ENCODE measurements at places on chromosomes 16 and 17. TPM values are rescaled to one million over a fixed set of nuclear protein-coding genes. Genes with fewer than 3 reads are reported as not detected.

The MYH13 gene
- not detected for total RNA-seq

DNA sequence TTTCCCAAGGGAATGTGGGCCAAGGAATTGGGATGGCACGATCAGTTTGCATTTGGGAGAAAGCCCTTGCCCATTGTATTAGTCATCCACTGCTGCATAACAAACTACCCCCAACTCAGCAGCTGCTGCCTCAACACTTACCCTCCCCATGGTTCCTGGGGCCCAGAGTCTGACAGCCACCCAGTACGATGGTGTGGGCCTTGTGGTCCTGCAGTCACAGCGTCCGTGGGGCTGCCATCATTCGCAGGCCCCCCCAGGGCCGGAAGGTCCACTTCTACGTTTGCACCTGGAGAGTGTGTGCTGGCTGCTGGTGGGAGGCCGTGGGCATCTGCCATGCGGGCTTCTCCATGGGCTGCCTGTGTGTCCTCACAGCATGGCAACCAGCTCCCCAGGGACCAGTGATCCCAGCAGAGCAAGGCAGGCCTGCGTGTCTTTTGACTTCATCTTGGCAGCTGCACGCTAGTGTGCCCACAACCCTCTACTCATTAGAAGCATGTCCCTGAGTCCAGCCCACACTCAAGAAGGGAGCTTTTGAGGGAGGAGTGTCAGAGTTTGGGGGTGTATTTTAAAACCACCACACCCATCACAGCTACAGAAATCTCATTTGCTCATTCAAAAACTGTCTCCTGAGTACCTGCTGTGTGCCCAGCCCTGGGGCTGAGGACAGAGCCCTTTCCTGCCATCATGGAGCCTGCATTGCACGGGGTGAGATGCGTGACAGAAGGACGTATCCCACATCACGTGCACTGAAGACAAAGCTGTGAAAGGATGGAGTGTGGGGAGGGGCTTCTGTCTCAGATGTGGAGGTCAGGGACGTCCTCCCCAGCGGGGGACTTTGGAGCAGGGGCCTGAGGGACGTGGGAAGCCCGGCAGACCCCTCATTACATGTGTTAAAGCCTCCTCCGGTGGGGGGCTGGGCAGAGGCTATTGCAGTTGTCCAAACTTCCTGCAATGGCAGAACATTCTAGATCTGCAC, 185.0 kb upstream of the ZNF469 start:
- no peak overlapping the region for H3K4me3 ChIP-seq
- no peaks in the 10 kb centered on the region for H3K27me3 ChIP-seq
- H3K4me1 ChIP-seq = no peaks in the 10 kb centered on the region
- H3K36me3 ChIP-seq = no peaks in the 10 kb centered on the region

DNA sequence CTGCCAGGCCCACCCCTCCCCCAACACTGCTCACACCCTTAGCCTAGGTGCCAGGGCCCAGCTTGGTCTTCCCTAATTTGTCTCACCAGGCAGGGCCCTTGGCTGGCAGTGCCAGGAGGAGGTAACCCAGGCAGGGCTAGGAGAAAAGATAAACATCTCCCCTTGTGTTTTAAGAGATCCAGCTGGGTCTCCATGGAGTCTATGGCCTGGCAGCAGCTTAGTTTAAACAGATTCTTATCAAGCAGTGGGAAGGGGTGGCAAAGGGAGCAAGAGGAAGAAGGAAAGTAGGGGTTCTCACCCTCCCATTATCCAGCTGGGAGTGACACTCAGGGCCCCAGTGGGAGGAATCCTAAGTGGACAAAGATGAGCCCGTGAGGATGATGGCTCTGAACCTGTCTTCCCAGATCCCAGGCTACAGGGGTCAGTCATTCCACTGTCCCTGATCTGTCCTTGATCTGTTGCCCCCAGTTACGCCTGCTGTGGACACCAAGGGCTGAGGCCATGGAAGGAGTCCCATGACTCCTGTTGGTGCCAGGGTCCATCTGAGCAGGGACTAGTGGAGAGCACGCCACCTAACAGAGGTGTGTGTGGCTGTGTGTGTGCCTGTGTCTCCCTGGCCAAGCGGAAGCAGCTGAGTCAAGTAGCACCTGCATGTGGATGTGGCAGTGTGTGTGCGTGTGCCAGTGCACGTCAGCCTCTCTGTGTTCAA, 47.4 kb upstream of the MEIOC start:
- no peak overlapping the region for H3K27ac ChIP-seq
- H3K27me3 ChIP-seq = no peaks in the 10 kb centered on the region
- no peaks in the 10 kb centered on the region for H3K4me1 ChIP-seq
- no peaks in the 10 kb centered on the region for H3K36me3 ChIP-seq
- DNase-seq = no peak
- no peak overlapping the region for H3K4me3 ChIP-seq

- no peaks in the 10 kb centered on the region for H3K4me1 ChIP-seq
- H3K36me3 ChIP-seq = no peaks in the 10 kb centered on the region
- H3K27ac ChIP-seq = no peak overlapping the region
- DNase-seq = no peak
These were observed 76.5 kb upstream of the ZNF423 start for GRCh38 chr16:49932434-49932833.

DNA sequence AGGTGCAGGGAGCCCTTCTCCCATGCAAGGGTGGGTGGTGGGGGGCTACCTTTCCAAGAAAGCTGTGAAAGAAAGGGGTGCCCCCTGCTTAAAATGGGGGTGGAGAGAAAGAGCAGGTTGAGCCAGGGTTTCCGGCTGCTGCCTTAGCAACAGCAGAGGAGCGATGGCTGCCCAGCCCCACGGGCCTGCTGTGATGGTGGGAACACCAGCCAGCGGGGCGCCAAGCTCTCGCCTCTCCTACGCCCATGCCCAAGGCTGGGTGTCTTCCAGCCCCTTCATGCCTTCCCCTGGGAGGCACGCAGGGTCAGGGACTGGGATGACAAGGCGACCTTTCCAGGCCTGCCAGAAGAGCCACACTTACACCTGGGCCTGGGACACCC, 3.0 kb downstream of the FMNL1 start:
- peak overlapping the region; percentile 98 for H3K27ac ChIP-seq
- peak; percentile 70 for DNase-seq
- H3K4me1 ChIP-seq = peaks cover 61% of the 10 kb centered on the region
- H3K4me3 ChIP-seq = peak overlapping the region; percentile 84
- H3K36me3 ChIP-seq = peaks cover 10% of the 10 kb centered on the region

DNA sequence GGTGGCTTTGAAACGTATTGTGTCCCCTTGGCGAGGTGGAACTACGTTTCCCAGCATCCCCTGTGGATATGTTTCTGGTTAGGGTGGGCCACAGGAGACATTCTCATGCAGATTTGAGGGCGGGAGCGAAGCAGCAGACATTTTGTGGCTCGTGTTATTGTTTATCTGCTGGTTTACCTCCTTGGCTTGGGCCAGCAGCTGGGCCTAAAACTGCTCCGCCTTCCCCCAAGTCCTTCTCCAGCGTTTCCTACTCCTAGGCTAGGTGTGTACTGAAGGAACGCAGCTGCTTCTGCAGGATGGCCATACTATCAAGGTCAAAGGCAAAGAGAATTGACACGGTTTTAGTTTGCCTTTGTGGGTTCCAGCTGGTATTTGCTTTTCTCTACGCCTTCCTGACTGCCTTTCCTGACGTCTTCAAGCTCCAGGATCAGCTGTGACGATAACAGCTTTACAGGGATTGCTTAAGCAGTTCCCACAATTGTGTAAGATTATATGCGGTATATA, 17.2 kb upstream of the WSB1 start:
- no peak overlapping the region for H3K27ac ChIP-seq
- no peak for DNase-seq
- H3K36me3 ChIP-seq = no peaks in the 10 kb centered on the region
- no peak overlapping the region for H3K4me3 ChIP-seq

- H3K27ac ChIP-seq = no peak overlapping the region
- H3K27me3 ChIP-seq = peaks cover 41% of the 10 kb centered on the region
- H3K4me3 ChIP-seq = no peak overlapping the region
- no peak for DNase-seq
- H3K36me3 ChIP-seq = no peaks in the 10 kb centered on the region
These were observed 22.9 kb upstream of the C1QL1 start for GRCh38 chr17:44990994-44991393.

DNA sequence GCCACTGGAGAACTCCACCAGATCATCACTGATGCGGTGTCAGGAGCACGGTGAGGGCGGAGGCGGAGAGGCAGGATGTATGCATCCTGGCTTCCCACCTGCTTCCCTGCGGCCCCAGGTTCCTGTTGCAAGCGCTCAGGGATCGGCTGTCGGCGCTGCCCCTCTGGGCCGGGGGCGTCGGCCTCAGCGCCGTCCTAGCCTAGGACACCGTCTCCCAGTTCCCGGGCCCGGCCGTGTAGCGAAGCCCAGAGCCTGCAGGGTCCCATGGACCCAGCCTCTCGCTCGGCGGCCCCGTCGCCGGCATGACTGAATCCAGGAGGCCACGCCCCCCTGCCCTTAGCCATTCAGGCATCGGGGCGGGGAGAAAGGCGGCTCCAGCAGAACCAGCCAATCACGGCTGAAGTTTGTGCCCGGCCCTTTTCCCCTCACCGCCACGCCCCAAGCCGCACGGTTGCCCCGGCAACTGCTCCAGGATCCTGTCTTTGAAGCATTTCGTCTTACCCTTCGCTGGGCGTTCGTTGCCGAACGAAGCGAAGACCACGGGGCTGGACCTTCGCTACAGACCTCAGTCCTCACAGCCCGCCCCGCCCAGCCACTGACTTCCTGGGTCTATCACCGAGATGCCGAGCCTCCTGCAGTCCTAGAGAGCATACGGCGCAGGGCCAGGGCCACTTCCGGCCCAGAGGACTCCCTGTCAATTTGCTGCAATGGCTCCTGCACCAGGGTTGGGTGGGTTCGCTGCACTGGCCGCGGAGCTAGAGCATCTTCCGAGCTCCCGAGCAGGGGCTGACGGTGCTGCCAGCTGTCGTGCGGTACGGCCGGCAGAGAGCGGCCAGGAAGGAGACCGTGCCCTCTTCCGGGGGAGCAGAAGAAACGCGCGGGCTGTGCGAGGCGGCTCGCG, 10.6 kb upstream of the ZNF213 start:
- peaks cover 3% of the 10 kb centered on the region for H3K36me3 ChIP-seq
- peak overlapping the region; percentile 98 for H3K4me3 ChIP-seq
- H3K27me3 ChIP-seq = no peaks in the 10 kb centered on the region
- peak overlapping the region; percentile 74 for H3K27ac ChIP-seq
- peaks cover 37% of the 10 kb centered on the region for H3K4me1 ChIP-seq
- peak; percentile 99 for DNase-seq

DNA sequence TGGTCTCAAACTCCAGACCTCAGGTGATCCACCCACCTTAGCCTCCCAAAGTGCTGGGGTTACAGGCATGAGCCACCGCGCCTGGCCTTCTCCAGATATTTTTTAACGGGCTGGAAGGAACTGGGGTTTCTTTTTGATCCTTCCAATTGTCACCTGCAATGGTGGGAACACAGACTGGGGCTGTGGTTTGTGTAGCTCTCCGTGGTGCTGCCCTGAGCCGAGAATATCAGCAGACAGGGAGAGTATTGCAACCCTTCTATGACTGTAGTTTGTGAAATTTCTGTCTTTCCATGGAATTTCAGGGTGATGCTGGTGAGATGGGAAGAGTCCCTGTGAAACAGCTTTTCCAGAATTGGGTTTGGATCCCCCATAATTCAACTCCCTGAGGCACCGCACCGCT, 263.5 kb downstream of the ENGASE start:
- H3K27ac ChIP-seq = no peak overlapping the region
- no peaks in the 10 kb centered on the region for H3K4me1 ChIP-seq
- no peak overlapping the region for H3K4me3 ChIP-seq
- no peak for DNase-seq

All from activated T-cell treated with anti-CD3 and anti-CD28 coated beads, Interleukin-2, amount 50 U/mL, for 72 hours (primary cell).